NCI-H446 (cell line): ENCODE measurements at places on chromosomes 2 and 18.

- no peak for DNase-seq
These were observed 2.7 kb downstream of the IGFBP2 start for GRCh38 chr2:216635701-216636550.

GRCh38 chr18:7740821-7741220, 173.7 kb downstream of the PTPRM start:
- DNase-seq = no peak

- DNase-seq = no peak
These were observed 115.0 kb downstream of the SPTBN1 start for GRCh38 chr2:54570925-54571694.

DNA sequence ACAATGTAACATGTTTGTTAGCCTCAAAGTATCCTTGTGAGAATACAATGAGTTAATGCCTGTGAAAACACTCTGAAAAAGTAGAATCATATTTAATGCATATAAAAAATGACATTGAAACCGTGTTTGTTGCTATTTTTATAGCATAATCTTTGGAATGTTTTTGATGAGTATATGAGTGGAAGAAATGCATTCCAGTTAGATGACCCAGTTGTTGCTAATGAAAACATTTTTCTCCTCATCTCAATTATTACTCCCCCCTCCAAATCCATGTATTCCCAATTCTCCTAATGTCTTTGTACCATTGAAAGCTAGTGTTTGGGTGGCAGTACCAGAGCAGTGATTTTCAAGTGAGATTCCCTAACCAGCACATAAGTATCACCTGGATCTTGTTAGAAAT, 67.1 kb upstream of the DSEL start:
- no peak for DNase-seq

- no peak for DNase-seq
These were observed 45.6 kb downstream of the DDX18 start for GRCh38 chr2:117859924-117860647.

GRCh38 chr2:179005976-179006375, 44.0 kb downstream of the CCDC141 start:
- DNase-seq = no peak
